ENCODE measurements at places on chromosomes 12 and 14.

- no peak for DNase-seq
These were observed 18.1 kb downstream of the ZBTB39 start for GRCh38 chr12:56988207-56988739.

- peak; percentile 76 for DNase-seq
These were observed 1.4 kb upstream of the ARHGEF40 start for GRCh38 chr14:21068521-21069387.

- no peak for DNase-seq
These were observed 21.5 kb downstream of the ANAPC5 start for GRCh38 chr12:121330692-121331091.

DNA sequence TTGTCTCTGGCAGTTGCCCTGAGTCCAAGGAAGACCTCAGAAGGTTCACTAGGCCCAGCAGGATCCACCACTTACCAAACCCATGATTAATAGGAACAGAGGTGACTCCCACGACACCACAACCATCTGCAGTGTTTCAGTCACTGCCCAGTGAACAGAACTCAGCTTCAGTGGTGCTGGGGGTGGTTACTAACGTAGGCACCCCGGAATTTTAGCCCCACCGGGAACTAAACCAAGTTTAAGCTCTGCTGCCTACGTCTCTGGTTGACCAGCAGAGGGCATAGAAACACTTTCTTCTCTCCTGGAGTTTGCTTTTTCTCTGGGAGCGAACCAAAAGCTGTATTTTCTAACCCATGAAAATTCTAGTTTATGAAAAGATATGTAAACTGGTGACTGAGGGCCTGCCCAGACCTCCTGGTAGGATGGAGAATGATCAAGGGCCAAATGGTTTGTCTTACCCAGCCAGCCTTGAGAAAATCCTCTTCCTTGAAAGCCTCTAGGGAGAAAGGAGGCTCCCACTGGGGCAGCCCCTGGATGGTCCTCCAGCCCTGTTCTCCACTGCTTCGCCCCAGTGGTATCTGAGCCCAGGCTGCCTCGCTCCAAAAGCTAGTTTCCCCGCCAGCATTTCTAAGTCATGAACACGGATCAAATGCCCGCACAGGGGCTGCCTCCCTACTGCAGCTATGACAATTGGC, 379.8 kb downstream of the DPF3 start:
- DNase-seq: peak; percentile 52

DNA sequence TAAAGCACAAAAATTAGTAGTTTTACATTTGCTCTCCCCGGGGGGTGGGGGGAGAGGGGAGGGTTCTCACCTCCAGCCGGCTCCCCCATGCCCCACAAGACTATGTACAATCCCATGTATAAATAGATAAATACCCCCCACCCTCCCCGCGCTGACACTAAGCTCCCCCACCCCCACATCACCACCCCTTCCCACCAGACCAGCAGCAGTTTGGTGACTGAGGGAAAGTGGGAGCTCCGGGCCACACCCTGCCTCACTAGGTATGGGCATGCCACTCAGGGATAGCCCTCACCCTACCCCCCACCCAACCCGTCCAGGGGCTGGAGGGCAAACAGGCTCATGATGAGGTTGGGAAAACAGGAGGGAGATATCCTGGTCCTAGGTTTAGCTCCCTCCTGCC, 1.9 kb upstream of the PRKAG1 start:
- no peak for DNase-seq

DNA sequence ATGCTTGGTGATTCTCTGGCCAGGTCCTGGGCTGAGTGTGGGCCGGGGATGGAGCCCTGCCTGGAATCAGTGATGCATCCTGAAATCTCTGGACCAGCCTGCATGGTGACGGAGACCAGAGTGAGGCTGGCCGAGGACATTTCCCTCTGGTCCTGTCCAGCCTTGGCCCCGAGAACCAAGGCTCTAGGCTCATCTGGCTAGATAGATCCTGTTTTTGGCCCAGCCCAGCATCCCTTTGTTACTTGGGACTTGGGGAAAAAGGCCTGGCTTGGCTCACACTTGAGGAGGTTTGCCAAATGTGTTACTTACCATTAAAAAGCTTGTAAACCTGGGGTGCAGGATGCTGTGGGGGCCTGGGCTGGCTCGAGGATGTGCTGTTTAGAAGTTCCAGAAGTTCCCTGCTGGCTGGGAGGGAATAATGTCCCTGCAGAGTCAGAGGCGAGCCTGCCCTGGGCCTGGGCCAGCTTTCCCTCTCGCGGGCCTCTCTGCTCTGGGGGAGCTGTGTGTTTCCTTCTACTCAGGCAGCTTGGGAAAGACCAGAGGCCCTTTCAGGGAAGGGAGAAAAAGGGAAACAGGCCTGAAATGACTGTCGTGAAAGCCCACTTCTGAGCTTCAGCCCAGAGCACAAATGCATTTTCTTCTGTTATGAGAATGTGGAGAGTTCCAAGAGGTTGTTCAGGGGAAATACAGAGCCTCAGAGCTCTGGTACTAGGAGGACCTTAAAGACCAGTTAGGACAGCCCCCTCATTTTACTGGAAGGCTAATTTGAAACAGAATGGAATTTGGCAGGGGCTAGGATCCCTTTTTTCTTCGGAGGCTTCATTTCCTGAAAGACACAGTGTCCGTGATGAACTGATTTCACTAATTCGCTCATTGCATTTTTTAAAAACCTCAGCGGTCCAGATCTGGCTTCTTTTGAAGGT, 47.2 kb upstream of the CTDSP2 start:
- peak; percentile 84 for DNase-seq

Measured in right kidney (tissue), 9 donors.